ENCODE measurements at places on chromosomes 1 and 21.

DNA sequence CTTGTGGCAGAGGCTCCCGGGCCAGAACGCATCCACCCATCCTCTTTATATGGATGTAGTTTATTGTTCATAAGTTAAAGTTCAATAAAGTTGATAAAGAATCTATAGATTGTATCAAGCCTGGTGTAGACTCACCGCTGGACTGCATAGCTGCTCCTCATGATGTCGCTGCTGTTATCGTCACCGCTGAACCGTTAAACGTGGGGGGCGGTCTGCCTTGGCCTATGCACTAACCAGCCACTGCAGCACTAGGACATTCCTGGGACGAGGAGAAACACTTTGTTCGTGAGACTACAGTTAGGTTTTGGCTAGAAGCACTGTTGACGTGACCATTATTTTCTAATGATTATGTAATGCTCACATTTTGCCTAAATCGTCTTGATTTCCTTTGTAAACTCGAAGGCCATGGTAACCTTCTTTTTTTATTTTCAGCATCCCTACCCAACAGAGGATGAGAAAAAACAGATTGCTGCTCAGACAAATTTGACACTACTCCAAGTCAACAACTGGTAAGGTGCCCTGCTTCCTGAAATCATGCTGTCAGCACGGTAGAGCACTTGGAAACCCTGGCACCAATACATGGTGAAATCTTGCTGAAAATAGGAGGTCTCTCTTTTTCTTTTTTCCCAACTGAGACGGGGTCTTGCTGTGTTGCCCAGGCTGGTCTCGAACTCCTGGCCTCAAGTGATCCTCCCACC lies 50.2 kb downstream of the PKNOX1 start:
- DNase-seq, result no peak

GRCh38 chr21:45618287-45618686 lies 25.2 kb upstream of the PCBP3 start:
- DNase-seq, result no peak

- DNase-seq, result no peak
These were observed 886 bp downstream of the ZMYM4 start for GRCh38 chr1:35269201-35269988.

DNA sequence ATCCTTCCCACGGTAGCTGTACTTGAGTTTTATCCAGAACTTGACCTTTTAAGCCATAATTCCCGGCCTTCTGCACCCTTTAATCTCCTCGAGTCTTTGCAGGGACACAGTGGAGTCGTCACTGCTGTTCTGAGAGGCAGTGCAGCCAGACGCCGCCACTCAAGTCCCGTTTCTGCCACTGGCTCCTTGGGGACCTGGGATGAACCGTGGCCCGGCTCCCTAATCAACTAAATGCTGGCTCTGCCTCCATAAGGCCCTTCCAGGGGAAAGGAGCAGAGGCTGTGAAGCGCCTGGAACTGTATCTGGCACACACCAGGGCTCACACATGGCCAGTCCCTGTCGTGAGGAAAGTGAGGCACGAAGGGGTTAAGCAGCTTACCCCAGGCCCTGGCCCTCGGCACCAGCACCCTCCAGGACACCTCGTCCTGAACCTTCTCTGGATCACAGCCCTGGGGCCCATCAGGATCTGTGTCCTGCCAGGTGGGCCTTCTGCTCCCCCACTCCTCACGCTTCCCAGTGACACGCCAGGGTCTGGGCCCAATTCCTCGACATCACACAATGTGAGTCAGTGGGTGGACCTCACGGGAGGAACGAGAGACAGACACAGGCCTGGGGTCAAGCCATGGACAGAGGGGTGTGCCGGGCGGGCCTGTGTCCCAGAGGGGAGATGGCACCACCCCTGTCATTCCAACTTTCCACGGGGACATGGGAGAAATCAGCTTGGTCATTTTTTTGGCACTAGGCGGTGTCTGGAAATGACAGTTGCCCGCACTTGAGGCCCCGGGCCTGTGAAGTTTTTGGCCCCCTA lies 23.5 kb upstream of the C1orf174 start:
- no peak for DNase-seq

DNA sequence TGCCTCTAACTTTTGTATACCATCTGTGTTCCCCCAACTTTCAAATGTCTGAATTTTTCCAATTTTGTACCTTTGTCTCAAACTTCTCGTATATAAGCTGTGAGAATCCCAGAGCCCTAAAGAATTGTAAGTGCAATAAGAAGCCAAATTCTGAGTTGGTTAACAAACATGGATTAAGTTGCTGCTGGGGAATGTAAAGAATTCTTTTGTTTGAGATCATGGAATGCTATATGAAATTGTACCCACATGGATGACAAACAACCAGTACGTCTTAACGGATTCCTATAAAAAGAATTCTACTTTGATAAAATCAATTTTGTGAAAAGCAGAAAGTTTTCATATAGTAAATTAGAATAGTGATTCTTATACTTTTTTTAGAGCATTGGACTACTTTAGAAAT lies 72.4 kb upstream of the CYP2J2 start:
- DNase-seq, result no peak

GRCh38 chr1:208691012-208691411 lies 446.8 kb upstream of the PLXNA2 start:
- no peak for DNase-seq

GRCh38 chr1:197083474-197083873 lies 16.4 kb upstream of the F13B start:
- no peak for DNase-seq

- DNase-seq, result no peak
These were observed 13.6 kb downstream of the CFAP410 start for GRCh38 chr21:44325386-44326271.

- no peak for DNase-seq
These were observed 50.8 kb downstream of the PAX7 start for GRCh38 chr1:18681423-18681835.

- no peak for DNase-seq
These were observed 243 bp downstream of the C1orf21 start for GRCh38 chr1:184387069-184387475.

- DNase-seq, result no peak
These were observed 14.8 kb downstream of the HEATR1 start for GRCh38 chr1:236589531-236589930.

- no peak for DNase-seq
These were observed 56.8 kb downstream of the ZBTB17 start for GRCh38 chr1:15918962-15919715.

DNA sequence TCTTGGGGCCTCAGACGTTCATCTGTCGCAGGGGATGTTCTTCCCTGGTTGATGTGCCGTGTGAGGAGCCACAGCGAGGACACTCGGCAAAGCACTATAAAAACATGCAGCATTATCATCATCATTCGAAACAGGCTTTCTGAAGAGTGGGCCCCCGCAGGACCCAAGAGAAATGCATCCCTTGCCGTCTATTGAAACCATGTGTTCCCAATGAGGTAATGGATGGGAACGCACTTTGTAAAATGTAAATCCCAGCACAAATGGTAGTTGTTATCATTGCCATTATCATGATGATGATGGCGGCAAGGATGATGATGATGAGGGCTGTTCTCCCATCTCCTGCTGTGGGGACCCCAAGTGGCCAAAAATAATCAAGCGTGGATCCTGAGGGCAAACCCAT lies 76.8 kb downstream of the GLIS1 start:
- no peak for DNase-seq

GRCh38 chr1:244709476-244710368 lies 56.8 kb downstream of the DESI2 start:
- DNase-seq, result no peak
